ENCODE measurements at places on chromosomes 5 and 9.

GRCh38 chr9:29214690-29215253, 1641.5 kb upstream of the C9orf72 start:
- DNase-seq, result peak; percentile 15

DNA sequence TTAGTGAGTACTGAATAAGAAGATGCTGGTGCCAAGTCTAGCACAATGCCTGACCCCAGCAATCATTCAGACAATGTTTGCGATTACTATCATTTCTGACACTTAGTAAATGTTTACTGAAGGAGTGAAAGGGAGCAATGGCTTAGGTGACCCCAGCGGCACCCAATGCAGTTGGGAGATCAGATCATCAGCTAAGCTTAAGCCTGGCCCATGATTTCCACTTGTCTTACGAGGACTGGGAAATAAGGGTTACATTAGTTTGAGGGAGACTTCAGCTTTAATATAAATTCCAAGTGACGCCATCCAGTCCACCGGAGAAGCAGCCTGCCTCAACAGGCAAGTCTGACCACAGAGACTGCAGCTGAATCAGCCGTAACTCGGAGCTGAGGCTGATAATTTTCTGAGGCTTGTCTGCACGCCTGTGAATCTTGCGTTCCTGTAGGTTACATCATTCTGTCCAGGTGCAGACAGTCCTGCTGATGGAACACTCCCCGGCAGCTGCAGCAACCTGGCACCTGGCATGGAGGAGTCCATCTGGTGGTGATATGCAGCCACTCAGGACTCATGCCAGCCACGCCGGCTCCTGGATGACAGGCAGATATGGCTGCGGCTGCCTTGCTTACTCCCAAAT, 34.9 kb upstream of the FGF1 start:
- DNase-seq, result no peak

- no peak for DNase-seq
Measured at GRCh38 chr5:78533356-78533755, 115.2 kb downstream of the LHFPL2 start.

DNA sequence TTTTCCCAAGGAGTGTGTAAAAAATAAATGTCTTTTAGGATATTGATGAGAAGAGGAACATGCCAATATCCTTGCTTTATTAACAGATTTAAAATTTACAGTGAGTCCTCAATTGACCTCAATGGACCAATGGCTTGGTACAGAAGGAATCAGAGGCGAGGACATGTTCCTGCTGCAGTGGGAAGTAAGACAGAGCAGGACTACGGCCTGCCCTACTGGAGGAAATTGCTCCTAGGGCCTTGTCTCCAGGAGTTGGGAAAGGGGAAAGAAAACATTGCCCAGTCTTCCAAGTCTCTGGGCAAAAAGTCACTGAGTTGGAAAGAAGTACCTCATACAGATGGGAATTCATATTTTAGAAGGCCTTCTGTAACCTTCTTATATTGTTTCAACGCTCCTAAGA, 33.1 kb upstream of the UGT3A2 start:
- DNase-seq, result no peak

DNA sequence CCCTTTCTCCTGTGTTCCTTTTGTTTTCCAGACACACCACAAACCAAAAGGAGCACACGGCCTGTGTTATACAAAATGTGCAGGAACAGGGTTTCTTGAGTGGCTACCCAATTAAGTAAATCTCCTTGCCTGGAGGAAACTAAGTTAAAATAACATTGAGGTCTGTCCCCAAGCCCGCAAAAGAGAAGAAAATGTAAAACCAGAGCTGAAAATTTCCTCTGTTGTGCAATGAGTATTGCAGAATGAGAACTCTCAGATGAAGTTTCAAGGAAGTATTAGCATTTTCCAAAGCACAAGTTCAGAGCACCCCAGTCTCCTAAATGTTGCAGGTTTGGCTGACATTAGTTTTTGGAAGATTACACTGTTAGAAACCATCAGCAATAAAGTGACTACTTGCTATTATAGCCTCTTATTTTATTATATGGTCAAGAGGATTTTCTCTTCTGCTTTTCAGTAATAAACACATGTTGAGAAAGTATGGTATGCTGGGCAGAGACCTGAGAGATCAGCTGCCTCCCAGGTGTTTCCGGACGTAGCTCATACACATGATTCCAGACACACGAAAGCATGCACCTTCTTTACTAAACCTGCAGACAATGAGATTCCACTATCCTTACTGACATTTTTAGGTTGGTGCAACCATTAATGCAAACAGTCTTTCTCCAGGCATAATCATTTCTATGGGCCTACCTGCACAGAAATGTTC, 161.3 kb downstream of the SNCAIP start:
- no peak for DNase-seq

DNA sequence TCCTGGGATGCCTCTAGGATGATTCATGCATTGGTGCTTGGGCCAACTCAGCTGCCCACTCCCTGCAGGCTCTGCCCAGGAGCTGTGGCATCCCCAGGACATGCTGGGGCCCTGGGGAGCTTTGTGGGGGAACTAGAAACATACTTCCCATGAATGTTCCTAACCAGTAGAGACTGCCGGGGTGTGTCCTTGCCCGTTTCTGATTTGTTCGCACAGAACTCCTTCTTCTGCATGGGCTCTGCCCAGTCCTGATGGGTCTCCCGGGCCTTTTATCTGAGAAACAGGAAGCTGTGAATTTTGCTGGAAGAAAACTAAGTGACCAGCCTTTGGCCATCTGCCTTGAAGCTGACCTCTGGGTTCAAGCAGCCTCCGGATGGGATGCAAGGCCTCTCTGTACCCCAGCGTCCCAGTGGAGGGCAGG, 71.6 kb upstream of the RNU6ATAC start:
- no peak for DNase-seq

DNA sequence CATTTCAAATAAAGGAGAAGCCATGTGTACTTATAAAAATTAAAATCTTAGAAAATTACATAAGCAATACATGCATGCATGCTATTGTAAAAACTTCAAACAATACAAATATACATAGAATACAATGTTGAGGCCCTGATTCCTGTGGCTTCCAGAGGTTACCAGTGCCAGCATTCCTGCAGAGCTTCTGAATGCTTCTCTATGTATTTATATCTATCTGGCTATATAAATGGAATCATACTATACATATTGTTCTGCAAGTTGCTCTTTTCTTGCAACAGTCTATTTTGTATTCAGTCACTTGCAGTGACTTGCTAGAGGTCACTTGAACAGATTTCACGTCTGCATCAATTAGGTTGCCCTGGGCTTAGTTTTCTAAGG, 3.2 kb upstream of the IL12B start:
- DNase-seq, result no peak

DNA sequence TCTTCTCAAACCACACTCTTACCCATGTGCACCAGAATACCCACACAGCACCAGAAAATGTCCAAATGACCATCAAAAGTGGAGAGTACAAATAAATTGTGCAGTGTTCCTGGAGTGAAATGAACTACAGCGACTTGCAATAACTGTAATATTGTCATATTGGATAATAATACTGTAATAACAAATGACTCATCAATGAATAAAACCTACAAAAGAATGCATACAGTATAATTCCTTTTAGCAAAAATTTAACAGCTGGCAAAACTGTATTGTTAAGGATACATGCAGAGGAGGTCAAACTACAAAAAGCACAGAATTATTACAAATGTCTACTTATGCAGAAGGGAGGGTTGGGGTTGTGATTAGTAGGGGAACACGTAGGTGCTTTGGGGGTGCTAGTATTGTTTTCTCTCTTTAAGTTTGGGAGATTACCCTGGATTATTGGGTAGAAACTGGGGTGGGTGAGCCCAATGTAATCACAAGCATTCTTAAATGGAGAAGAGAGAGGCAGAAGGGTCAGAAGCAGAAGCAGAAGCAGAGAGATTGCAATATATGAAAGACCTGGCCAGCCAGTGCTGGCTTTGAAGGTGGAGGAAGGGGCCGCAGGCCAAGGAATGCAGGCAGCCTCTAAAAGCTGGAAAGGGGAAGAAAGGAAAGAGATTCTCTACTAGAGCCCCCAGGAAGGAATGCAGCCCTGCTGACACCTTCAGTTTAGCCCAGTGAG, 21.8 kb downstream of the IRF1 start:
- DNase-seq, result no peak

DNA sequence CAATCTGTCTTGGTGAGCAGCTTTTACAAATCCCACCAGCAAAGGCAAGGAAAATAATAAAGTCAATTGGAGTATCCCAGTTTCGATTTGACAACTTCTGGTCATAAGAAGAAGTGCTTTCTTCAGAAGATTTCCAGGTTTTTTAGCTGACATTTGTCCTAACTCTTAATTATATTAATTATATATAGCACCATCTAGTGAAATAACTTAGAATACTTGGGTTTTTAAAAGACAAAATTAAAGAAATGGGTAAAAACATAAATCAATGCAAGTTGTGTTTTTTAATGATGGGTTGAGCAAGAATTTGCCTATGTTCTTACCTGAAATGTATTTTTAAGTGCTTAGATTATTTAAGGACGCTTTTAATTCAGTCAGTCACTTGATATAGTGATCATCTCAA, 421.8 kb downstream of the ACTL7B start:
- no peak for DNase-seq

GRCh38 chr9:133679056-133679455, 42.9 kb downstream of the DBH start:
- DNase-seq, result no peak

GRCh38 chr5:143139585-143139984, 263.9 kb downstream of the NR3C1 start:
- no peak for DNase-seq

DNA sequence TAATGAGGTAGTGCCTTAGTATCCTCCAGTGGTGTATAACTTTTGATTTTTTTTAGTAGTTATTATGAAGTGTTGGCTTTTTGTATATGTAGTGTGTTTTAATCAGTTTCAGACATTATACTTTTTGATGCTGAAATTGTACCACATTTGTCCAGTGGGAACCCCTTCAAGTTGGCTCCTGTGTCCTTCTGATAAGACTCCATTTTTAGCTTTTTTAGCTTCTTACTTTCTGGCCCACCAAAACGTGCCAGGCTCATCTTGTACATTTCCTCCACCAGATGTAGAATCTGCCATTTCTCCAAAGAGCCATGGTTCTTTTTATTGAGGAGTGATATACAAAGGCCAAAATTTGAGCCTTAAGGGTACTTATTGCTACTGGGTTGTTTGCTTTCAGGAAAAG, 84.4 kb downstream of the PBX3 start:
- DNase-seq, result no peak

DNA sequence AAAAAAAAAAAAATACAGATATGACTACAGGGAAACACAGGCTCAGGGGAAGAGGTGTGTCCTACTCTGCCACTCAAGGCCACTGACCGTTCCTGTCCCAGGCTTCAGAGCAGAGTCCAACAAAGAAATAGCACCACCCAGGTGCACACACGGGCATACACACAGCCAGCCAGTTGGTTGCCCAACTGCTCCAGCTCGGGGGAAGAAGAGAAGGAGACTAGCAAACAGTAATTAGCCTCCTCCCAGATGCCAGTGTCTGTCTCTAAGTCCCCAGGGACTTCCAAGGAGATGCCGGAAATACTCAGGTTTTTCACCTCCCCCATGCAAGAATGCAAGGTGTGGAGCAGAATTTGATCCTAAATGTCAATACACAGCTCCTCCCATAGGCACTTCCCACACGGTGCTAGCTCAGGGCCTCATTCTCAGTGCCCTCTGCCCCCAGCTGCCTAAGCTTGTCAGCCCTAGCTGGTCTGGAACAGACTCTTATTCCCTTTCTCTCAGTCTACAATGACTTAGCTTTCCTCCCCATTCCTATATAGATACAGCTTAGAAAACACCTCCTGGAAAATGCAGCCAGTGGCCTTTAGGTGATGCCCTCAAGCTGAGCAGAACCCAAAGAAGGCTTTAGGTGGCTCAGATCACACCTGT, 1.7 kb downstream of the MYORG start:
- DNase-seq, result no peak

GRCh38 chr9:137320555-137321384, 18.7 kb upstream of the NRARP start:
- DNase-seq, result no peak

DNA sequence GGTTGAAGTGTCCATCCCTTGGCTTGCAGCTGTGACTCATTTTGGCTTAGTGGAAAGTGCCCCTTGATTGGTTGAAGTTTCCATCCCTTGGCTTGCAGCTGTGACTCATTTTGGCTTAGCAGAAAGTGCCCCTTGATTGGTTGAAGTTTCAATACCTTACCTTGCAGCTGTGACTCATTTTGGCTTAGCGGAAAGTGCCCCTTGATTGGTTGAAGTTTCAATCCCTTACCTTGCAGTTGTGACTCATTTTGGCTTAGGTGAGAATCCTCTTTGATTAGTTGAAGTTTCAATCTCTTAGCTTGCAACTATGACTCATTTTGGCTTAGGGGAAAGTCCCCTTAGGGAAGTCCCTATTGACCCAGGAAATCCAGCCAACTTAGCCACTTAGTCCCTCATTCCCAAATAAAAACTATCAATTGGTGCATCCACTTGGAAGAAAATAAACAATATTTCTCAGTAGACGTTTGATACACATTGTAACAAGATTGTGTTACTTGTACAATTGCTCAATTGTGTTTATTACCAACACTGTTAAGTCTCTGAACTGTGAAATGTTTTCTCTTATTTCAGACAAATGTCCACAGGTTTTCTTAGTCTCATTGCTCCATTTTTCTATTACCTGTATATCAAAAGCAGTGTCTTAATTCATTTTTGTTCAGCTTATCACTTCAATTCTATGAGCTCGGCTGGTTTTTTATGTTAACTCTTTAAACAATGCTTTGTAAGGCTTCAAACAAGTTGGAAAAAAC, 2308.8 kb upstream of the ACO1 start:
- no peak for DNase-seq

- DNase-seq, result no peak
Measured at GRCh38 chr5:60677850-60678664, 21.9 kb downstream of the DEPDC1B start.

DNA sequence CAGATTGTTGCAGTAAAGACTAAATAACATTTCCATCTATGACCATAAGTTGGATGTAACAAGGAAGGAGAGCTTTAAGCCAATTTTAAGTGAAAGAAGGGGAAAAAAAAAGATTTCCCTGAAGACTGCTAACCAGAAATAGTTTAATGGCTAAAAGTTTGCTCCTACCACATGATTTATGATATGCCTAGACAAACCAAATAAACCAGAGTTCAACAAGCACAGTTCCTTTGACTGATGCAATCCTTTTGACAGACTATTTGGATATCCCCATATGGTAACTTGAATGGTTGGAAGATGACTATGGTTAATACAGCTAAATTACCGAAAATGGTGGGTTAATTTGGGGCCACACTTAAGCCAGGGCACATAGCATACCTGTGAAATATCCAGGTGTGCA, 338.5 kb downstream of the CETN3 start:
- DNase-seq, result no peak

DNA sequence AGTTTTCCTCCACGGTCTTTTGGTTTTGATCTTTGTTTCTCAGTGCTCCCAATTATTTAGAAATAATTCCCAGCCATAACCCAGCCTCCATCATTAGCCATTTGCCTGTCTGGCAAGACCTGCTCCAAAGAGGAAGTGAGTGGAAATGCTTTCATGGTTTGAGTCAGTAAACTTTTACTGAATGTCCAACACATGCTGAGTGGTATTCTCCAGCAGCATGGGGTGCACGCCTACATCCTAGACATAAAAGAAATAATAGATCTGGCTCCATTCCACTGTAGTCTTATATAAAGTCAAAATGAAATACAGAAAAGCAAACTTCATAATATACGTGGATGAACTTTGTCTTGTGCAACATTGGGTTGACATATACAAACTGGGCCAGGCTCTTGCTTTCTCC, 757.2 kb downstream of the TLE1 start:
- DNase-seq, result no peak
